ENCODE measurements at places on chromosomes 7 and 10. TPM values are rescaled to one million over a fixed set of nuclear protein-coding genes. Genes with fewer than 3 reads are reported as not detected.

TLL2 gene
- 0.11 TPM for polyA plus RNA-seq

CNNM1 gene
- polyA plus RNA-seq: 1.3 TPM

SPAG6 gene
- not detected for polyA plus RNA-seq

COPS6 gene
- 89.2 TPM for polyA plus RNA-seq

ATOH7 gene
- polyA plus RNA-seq: 3.0 TPM

GSDME gene
- polyA plus RNA-seq: 42.9 TPM

TRIL gene
- polyA plus RNA-seq: 1.4 TPM
